ENCODE measurements at places on chromosomes 6 and 20.

DNA sequence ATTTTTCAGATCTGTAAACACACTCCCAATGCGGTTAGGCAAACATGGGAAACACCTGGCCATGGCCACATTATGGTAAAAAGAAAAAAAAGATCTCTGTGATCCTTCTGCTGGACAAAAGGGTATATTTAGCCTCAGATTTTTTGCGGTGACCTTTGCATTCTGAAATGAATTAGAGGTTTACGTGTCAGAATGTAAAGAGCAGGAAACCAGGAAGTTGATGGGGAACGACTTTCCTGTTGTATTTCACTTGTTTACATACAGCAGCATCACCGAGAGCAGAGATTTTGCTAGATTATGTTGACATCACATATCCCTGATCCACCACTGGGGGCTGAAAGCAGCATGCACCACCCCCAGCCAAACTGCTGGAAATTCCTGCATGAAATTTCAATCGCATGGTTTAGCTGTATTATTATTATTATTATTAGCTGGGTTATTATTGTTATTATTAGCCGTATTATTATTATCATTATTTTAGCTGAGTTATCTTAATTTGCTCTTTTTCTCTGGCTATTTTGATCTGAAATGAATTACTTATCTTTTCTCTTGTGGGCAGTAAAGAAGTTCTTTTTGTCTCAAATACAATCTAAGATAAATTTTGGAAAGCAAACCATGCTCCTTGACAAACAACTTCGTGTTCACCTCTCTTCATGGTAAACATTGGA, 189.4 kb downstream of the ZFP64 start:
- no peak for DNase-seq

DNA sequence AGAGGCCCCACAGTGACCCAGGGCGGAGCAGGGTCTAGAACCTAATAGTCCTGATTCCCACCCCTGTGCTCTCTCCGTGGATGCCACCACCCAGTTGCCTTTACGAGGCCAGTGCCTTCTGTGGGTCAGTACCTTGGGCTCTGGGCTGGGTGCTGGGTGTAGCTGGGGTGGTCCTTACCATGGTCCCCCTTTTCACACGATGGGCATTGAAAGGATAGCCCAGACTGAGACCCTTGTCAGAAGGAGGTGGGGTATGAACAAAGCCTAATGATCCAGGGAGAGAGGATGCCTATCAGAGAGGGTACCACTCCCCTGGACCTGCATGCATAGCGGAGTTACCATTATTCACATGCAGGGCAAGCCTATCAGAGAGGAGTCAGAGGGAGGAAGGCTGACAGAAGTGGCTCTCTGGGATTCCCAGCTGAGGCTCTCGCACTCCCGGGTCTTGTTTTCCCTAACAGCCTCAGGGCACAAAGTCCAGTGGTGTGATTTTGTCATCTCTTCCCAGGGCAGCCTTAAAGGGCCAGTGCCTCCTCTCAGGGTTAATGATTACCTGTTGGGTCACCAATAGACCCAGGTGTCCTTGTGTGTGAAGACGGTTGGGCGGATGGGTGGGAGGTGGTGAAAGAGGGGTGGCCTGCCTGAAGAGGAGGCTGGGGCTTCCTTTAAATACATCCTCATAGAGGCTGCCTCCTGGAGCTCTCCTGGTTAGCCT, 36.2 kb downstream of the VEGFA start:
- DNase-seq: no peak

DNA sequence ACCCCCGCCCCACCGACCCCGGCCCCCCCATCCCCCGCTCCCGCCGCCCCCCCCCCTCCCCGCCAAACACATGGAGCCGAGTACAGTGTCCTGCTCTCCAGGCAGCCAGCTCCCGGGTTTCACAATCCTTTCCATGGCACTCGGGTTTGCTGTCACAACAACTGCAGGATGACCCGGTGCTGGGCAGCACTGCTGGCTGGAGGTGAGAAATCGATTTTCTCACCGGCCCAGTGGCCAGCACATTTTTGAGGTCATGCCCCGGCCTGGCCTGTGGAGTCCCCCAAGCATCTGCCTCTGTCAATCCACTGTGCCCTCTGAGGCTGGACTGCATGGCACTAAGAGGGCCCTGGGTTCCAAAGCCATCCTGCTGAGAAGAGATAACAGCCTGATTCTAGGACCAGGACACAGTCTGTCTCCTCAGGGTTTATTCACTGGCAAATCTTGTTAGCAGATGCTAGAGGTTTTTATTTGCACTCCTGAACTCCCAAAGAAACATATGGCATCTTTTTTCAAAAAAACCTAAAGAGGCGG, 129.5 kb downstream of the NFATC2 start:
- no peak for DNase-seq

DNA sequence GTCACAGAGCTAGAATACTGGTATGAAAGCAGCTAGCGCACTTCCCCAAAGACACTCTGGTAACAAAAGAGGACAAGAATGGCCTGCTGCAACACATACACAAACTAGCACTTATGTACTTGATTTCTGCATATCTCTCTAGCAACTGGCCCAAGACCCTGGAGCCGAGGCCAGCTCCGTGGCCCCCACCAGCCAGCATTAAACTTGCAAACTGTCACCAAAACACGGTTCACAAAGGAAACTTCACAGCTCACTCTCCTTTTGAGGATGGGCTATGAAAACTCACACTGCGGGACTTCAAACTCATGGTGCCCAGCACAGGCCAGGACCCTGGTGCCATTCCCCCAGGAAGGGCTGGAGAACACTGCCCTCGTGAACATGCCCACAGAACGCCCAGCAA, 115.9 kb upstream of the RPS6KA2 start:
- no peak for DNase-seq

DNA sequence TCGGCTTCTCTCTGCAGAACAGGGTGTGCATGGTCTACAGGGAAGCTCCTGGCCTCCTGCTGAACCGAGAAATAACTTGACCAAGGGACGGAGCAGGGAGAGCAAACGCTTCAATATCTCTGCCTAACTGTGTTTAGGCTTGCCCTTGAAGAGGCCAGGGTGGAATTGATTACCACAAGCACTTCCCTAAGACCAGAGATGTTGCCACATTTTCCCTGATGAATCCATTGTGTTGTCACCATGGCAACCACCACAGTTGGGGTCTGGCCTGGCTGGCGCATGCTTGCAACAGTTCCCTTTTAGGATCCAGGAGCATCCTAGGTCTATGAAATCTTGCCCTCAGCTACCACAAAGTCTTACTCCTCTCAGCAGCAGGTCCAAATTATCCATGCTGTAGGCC, 213.5 kb upstream of the SULF2 start:
- DNase-seq: no peak

GRCh38 chr20:1856424-1856823, 38.8 kb upstream of the SIRPA start:
- no peak for DNase-seq

DNA sequence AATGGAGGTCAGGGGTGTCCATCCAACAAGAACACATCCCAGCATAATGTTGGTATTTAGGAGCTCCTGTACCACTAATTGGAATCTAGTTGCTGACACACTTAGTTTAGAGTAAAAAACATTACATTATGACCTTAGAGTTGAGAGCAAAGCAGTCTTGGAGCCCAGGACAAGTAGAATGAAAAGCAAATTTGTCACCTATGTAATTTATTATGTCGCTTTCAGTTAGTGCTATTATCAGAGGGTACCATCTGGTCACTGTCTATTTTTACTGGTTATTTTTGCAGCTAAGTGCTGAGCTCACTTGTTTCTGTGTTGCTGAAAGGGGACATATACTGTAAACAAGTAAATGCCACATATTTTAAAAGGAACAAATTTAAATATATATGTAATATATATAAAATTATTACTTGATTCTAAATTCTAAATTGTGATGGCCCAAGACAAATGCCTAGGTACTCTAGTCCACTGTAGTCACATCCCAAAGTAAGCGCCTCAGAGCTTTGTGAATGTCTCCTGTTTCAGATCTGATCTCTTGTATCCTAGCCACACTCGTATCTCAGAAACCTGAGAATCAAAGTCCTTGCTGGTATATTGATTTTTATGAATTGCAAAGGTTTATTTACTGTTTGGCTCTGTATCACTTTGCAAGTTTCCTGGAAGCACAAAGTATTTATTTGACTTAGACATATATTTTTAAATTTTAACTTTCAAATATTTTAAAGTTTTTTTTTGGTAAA, 148.6 kb upstream of the MAN1A1 start:
- DNase-seq: no peak

- DNase-seq: no peak
Observed at GRCh38 chr6:47651505-47651944, 46.9 kb upstream of the ADGRF4 start.

GRCh38 chr6:66772800-66773199, 1065.8 kb upstream of the EYS start:
- no peak for DNase-seq

- no peak for DNase-seq
Observed at GRCh38 chr6:109263873-109264700, 118.2 kb downstream of the CD164 start.

DNA sequence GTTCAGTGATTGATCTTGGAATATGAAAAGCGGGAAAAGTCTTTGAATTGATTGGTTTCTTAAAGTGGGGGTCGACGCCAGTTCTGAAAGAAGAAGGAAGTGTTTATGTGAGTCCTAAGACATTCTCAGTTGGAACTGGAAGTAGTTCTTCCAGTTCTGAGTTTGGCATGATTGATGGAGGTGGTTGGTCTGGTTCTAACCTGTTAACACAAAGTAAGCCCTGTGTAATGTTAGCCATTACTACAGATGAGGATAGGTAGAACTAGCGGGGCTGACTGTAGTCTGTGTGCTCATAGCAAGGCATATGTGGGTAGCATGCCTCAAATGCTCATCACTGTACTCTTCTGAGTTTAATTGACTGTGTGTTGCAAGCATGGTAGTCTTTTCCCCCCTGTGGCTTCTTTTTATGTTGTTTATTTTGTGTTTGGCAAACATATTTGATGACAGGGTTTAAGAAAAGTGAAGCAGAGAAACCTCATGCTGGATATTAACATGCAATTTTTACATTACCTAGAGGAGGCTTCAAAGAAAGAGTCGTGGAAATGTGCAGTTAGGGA, 24.9 kb downstream of the CITED2 start:
- DNase-seq: no peak
